ENCODE measurements at places on chromosomes 6 and 20. TPM values are rescaled to one million over a fixed set of nuclear protein-coding genes. Genes with fewer than 3 reads are reported as not detected.

JPH2 gene
- total RNA-seq, result 0.58 TPM

TXNDC5 gene
- total RNA-seq, result 1,031 TPM

TMEM14A gene
- 26.3 TPM for total RNA-seq

CDH4 gene
- 11.9 TPM for total RNA-seq

DNA sequence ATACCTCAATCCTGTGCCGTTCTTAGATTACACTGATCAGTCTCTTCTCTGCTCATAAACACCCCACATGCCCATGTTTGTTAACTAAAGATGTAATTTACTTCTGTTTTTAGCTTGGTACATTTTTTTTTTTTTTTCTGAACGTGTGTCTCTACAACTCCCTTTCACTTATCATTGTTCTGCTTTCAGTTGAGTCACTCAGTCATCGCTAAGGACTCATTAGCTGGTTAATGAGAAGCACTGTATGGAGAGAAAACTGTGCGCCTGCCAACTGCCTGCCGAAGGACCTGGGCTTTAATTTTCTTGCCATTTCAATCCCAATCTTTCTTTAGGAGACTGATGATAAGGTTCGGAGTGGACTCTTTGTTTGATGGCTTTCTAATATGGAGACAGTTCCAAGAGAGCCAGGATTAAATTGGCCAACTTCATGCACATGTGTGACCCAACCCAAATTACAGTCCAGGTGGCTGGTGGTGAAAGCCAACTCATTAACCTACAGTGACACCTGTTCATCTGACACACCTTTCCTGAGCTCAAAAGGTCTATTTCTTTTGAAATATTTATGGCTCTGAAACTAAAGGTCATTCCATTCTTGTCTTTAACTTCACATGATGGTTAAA, 334.1 kb downstream of the BCKDHB start:
- no peak for DNase-seq

- no peak for DNase-seq
Observed at GRCh38 chr6:1290086-1290485, 21.8 kb upstream of the FOXQ1 start.

DNA sequence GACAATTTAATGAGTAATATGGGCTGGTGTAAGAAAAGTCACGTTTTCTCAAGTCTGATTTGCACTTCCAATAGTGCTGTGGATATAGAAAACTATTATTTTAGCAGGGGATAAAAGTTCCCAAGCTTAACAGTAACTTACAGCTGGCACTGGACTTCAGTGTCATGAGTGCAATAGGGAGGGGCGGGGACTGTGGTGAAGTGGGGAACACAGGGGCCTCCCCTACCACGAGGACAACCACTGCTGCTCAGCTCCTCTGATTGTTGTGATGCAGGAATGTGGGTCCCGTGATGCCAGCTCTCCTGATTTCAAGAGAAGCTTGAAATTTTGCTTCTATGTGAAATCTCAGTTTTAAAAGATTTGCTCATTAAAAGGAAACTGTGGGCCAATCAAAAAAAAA, 24.0 kb downstream of the SLC13A3 start:
- no peak for DNase-seq

DNA sequence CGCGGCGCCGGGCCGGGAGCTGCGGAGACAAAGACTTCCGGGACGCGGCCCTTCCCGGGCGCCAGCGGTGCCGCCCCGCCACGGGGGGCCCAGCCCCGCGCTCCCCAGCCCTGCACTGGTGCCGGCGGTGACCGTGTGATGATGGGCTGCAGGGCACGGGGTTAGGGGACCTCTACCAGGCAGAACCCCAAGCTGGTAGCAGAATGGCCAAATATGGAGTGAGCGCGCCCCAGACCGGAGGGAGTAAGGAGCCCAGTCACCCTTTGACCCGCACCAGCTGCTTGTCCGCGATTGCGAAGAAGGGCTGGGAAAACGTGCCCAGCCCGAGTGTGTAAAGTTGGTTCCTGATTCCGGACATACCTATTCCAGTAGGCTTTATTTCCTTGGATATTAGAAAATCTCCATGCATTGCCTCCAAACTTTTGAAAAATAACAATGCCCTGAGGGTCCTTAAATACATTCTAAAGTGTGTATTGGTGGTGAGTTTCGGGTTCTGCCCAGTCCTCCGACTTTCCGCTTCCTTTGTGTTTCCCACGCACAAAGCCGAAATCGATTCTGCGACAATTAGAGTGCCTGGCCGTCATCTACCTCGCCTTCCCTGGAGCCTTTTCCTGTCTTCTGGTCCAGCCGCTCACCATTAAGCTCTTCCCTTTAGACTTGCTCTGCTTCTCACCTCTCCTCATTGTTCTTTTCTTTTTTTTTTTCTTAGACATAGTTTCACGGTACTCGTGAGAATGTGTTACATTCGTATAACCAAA, 1.1 kb downstream of the ABRACL start:
- no peak for DNase-seq

DNA sequence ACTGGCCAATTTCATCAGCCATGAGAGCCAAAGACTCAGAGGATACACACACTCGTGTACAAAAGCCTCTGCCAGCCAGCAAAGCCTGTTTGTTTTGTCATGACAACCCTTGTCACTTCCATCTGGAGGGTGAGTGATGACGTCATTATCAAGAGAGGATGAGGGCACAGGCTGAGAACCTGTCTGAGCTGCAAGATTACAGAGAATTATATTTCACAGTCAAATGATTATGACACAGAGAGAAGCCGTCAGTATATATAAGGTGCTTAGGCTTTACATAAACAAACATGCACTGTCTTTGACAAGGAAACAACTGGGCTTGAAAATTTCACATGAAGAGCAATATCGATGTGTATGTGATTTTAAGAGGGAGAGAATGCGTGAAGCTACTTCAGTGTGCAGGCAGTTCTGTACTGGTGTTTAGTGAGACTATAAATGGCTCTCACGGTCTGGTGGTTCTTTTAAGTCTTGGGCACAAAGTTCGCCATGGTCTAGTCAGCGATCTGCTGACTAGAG, 36.5 kb upstream of the BCLAF1 start:
- no peak for DNase-seq

- DNase-seq, result no peak
Observed at GRCh38 chr6:153117986-153118879, 12.8 kb downstream of the RGS17 start.

- DNase-seq, result no peak
Observed at GRCh38 chr6:28977341-28978132, 27.6 kb downstream of the ZNF311 start.

DNA sequence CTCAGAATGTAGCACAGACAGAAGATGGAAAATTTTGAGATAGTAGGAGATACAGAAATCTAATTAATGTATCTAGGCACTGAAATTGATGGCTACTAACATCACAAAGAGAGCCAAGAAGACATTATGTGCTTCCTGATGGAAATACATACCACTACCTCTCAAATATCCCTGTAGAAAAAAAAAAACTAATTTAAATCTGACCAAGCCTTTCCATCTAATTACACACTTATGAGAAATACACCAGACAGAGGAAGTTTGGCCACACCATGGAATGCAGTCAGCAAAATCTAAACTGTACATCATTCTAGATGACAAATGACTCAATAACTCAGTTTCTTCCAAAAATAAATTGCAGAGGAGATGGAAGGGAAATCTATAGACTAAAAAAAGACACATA, 18.9 kb downstream of the VPS52 start:
- DNase-seq, result no peak

- no peak for DNase-seq
Observed at GRCh38 chr6:90918361-90918760, 331.5 kb upstream of the MAP3K7 start.

DNA sequence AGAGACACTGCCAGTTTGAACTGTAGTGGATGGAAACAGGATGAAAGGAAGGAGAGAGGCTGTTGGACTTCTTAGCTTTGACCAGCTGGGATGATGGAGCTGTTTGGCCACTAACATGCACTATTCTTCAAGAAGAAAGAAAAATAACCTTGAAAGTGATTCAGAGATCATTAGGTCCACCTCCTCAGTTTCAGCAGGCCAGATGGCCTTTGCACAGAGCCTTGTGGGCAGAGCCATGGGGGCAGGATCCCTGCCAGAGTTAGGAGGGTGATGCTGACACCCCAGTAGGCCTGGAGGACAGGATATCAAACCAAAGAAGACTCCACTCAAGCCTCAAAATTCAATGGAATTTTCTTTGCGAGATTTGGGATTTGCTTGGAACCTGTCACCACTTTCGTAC, 74.5 kb upstream of the TMEM181 start:
- DNase-seq, result no peak

DNA sequence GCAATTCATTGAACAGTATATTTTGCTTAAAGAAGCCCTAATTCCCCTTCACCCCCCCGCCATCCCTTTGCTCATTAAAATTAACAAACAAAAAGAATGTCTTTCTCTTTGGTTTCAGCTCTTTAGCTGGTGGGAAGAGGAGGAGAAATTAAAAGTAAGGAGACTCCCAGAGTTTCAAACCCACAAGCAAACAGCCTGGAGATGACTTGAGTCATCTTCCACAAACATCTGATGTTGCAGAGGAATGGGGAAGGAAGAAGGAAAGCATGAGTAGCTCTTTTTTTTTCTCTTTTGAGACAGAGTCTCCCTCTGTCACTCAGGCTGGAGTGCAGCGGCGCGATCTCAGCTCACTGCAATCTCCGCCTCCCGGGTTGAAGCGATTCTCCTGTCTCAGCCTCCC, 189.6 kb downstream of the ADAT2 start:
- DNase-seq, result no peak

DNA sequence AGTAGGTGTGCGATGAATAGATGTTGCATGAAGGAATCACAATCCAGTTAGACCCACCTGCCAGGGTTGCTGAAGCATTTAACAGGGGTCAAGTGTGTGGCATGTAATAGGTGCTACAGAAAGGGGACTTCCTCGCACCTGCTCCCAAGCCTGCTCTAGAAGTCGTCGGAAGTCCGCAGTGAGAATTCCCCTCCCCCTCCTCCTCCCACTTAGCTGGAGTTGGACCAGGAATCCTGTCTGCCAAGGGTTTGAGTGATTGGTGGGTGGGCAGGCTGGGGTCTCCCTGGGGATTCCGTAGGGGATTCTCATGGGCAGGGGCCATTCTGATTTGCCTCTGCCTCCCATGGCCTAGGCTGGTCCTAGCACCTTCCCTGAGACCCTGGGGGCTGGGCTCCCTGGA, 10.3 kb downstream of the SCRT2 start:
- DNase-seq, result no peak

GRCh38 chr6:13194852-13195251, 133.5 kb downstream of the TBC1D7 start:
- no peak for DNase-seq

DNA sequence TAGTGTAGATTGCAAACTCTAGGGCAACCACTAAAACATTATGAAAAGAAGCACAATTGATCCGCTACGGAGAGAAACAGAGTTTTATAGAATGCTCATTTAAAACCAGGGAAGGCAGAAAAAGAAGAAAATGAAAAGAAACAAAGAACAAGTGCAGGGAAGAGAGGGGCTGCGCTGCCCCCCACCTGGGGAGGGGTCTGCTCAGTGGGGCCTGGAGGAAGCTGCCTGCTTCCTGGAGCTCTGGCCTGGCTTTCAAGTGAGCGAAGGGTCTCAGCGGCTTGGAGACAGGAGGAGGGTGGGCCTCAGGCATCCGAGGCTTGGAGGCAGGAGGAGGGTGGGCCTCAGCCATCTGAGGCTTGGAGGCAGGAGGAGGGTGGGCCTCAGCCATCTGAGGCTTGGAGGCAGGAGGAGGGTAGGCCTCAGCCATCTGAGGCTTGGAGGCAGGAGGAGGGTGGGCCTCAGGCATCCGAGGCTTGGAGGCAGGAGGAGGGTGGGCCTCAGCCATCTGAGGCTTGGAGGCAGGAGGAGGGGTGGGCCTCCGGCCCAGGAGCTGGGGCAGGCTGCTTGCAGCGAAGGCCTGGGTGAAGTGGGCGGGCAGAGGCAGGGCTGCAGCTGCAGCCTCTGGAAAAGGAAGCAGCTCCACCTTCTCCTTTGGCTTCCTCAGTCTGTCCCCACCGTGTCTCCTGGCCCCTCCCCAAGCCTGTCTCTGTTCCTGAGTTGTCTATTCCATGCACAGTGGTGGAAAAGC, 406.3 kb downstream of the TAF4 start:
- no peak for DNase-seq

GRCh38 chr20:3398681-3399252, 8.7 kb downstream of the DNAAF9 start:
- DNase-seq, result no peak

DNA sequence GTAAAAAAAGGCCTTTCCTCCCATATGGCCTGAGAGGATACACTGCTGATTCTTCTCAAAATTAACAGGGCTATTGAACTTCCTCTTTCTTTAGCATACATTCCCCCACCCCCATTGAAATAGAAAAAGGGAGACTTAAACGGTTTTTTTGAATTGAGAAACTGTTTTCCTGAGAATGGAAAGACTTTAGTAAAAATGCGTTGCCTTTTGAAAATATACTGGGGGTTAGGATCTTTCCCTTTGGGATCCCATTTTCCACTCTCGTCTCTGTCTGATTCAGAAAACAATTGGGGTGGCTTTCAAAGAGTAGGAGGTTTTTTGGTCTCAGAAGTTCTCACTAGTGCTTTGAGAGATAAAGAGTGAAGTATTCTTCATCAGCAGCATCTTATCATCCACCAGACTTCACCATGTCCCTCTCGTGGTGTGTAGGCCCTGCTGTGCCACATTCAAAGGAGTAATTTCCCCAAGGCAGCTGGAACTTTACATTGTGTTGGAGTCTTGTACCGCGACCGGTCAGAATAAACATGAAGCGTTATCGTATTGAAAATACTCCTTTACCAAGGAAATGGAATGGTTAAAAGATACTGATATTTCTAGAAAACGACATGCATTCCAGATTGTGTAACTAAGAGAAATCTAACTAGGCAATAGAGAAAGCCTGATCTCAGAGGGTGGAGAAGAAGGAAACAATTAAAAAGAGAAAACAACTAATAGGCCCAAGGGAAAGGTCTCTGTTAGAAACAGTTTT, 10.6 kb downstream of the MYB start:
- no peak for DNase-seq

DNA sequence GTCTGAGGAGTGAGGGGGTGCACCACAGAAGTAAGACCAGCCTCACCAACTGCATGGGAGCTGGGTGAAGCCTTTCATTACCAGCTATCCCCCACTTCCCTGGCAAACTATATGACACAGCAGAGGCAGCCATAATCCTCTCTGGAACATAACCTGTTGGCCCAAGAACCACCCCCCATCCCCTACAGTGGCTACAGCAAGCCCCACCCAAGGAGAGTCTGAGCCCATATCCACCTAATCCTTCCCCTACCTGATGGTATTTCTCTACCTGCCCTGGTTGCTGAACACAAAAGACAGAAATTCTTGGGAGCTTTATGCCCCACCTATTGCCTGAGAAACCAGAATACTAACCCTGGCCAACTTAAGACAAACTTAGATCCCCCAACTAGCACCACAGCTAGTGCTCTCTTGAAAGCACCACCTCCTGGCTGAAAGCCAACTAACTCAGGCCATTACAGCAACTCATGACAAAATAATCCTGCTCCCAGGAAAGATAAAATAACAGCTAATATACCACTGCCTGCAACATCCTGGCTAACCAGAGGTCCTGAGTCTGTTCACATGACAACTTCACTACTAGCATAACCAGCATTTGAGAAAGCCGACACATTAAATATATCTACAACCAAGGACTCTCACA, 11.2 kb downstream of the RNGTT start:
- no peak for DNase-seq

Data from glomerular endothelial cell (primary cell).